Activated naive CD4-positive, alpha-beta T cell (primary cell): ENCODE measurements at places on chromosomes 3 and 15.

- no peak for DNase-seq
Observed at GRCh38 chr3:11950576-11950975, 53.6 kb upstream of the SYN2 start.

- no peak for DNase-seq
Observed at GRCh38 chr3:113601240-113601639, 68.9 kb downstream of the SIDT1 start.

DNA sequence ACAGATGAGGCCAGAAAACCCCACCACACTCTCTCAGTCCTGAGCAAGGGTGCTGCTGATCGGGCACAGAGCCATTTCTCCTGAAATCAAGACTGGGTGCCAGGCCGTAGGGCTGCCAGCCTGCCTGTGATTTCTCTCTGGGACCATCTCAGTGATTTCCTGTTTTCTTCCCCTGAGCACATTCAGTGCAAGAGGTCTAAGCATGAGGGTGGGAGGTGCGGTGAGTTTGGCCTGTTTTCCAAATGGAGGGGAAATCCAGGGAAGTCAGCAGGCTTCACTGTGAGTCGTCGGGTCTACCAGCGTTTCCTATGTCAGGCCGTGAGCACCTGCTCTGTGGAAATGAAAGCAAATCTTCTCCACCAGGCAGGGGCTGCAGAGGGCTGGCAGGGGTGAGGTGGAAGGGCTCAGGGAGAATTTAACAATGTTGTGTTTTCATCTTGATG lies 82.3 kb downstream of the ST6GAL1 start:
- DNase-seq: peak; percentile 51

GRCh38 chr15:39250001-39250400 lies 330.9 kb upstream of the THBS1 start:
- DNase-seq: no peak

GRCh38 chr15:31554261-31554660 lies 227.6 kb downstream of the KLF13 start:
- DNase-seq: no peak

- no peak for DNase-seq
Observed at GRCh38 chr3:13144163-13145023, 71.2 kb upstream of the IQSEC1 start.
